ENCODE measurements at places on chromosomes 2 and 18.

DNA sequence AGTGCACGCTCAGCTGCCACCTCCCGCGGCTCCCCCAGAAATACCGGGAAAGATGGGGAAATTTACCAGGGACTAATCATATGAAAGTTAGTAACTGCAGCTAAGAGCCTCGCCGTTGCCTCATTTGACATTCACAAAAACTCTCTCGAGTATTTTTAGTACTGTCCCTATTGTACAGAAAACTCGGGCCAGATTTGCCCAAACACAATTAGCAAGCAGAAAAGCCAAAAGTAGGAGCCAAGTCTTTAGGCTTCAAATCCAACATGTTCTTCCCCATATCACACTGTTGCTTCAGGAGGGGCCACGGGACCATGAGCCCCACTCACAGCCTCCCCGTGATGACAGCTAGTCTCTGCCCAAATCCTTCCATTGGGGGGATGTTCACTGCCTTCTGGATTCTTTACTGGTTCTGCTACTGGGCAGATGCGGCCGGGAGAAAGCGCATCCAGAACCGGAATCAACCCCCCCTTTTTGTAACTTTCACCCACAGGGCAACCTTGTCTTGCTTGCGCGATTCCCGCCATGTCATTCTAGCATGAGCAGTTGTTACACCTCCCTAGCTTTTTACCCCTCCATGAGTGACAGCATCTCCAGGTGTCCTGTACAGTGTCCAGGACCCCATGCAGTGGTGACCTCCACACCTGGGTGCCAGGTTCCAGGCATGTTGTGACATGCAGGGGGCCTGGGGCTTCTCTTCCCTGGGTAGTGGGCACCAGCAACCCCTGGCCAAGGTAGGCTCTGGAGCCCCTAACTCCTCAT, 35.2 kb downstream of the CENPO start:
- DNase-seq: peak; percentile 48

DNA sequence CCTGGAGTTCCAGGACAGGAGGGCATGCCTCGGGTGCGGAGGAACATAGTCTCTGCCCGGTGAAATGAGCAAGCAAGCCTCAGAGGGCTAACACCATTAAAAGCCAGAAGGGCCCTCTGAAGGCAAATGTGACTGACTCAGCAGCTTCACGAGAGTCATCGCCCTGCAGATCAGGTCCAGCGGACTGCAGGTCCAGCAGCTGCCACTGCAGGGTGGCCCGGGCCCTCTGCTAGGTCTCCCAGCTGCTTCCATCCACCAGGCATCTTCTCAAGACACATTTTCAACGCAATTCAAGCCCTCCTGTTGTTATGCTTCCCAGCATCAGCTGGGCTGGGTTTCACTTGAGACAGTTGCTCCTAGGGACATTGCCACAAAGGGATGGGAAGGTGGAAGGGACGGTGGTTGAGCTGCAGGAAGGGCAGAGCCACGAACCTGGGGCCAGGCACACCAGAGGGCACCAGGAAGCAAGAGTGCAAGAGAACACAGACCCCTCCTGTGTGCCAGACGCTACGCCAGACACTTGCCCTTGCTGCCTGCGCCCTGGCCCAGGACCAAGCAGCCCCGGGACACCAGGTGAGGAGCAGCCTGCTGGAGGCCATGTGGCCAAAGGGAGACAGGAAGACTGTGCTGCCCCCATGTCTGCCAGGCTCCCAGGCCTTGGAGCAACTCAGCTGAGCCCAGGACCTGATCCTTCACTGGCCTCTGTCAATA, 173.0 kb downstream of the HDAC4 start:
- DNase-seq: no peak

GRCh38 chr2:19111354-19111753, 247.1 kb downstream of the OSR1 start:
- no peak for DNase-seq

GRCh38 chr2:157085522-157085921, 172.0 kb upstream of the GALNT5 start:
- DNase-seq: no peak

GRCh38 chr2:37168217-37168981, 11.6 kb upstream of the EIF2AK2 start:
- DNase-seq: no peak

DNA sequence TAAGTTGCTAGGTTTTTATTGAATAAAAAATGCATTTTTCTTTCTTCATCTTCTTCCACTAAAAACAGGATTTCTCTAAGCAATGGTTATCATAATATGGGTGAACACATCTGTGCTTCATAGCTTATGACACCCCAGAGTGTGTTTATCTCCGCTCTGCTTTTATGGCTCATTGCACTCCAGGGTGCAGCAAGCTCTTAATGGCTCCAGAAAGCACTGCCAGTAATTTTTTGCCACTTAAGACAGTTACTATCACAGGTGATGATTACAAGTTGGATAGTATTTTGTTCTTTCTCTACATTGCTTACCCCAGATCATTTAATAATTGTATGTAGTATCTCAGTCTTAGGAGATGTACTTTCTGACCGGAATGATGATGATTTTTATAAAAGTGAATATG, 239.3 kb upstream of the CDH20 start:
- no peak for DNase-seq

DNA sequence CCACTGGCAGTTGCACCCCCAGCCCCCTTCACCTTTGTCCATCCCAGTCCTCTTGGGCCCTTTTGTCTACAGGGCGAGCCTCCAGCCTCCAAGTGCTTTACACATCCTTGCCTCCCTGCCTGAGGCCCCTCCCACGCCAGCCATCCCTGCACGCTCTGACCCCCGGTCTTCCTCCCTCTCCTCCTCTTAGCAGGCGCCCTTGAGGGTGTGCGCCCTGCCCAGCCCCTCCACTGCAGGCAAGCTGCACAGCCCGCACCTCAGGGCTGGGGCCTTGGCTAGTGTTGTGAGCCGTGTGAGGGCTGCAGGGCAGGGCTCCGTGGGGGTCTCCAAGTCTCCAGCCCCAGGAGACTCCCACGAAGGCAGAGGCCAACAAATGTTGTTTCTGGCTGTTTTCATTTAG, 6.9 kb downstream of the BOK start:
- DNase-seq: no peak

All from activated CD8-positive, alpha-beta memory T cell treated with anti-CD3 and anti-CD28 coated beads, Interleukin-2, amount 50 U/mL, for 48 hours (primary cell).